Neural progenitor cell (in vitro differentiated cells): ENCODE measurements at places on chromosomes 1 and 21.

DNA sequence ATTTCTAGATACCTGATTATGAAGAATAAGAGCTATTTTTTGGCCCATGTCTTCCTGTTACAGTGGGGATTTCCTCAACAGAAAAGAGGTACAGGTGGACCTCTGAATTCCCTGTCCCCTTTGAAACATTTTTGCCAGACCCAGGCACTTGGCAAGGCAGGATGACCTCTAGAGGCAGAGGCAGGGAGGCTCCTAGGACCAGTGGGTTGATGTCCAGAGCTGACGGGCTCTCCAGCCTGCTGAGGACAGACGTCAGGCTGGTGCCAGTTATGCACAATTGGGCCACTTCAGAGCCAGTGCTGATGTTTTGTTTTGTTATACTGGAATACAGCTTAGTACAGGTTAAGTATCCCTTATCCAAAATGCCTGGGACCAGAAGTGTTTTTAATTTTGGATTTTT lies 18.5 kb upstream of the A3GALT2 start:
- DNase-seq, result peak; percentile 59

GRCh38 chr1:15322648-15323350 lies 75.8 kb downstream of the FHAD1 start:
- DNase-seq, result no peak

DNA sequence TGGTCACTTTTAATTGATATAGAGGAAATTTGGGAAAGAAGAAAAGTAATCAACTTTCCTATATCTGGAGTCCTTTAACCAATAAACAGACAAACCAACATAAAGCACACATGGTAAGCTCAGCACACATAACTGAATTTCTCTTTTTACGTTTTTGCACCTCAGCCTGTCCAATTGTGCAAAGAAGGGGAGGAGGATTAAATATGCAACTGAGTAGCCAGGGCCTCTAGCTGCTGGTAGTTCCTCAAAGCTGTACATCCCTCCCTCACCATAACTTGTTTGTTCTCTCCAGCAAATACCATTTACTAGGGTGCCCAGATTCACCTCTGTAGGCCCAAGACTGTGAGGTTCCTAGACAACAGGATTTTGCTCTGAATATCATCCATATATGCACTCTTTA lies 25.4 kb downstream of the ST6GALNAC5 start:
- DNase-seq, result no peak

DNA sequence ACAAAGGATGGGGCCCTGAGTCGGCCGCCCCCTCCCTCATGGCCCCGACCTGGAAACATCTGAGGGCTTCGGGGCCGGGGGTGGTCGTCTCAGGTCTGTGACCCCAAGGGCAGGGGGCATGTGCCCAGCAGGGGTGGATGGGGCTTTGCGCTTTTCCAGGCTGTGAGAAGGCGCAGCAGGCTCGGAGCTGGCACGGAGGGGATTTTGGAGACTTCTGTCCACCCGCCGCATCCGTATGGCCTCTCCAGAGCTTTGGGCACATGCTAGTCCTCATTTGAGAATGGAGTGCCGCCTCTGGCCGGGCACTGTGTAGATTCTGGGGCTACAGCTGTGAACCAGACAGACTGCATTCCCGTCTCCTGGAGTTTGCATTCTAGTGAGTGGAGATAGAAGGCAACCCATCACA lies 66.1 kb upstream of the WNT4 start:
- DNase-seq, result no peak

DNA sequence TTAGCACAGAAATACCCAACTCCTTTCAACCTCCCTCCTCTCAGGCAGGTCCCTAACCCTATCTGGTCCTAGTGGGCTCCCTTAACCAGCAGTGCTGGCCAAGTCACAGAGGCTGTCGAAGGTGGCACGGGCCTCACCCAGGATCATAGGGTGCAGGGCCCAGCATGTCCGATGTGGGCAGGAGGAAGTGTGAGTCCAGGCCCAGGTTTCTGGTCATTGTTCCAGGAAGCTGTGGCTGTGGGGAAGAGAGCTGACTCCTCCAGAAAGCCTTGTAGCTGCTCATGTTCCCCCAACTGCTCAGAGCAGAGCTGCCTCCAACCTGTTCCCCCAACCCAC lies 2.4 kb downstream of the CCDC17 start:
- DNase-seq, result no peak

- no peak for DNase-seq
Measured at GRCh38 chr1:20530306-20530705, 22.1 kb upstream of the FAM43B start.

- DNase-seq, result no peak
Measured at GRCh38 chr1:95010158-95010557, 62.6 kb downstream of the ALG14 start.

DNA sequence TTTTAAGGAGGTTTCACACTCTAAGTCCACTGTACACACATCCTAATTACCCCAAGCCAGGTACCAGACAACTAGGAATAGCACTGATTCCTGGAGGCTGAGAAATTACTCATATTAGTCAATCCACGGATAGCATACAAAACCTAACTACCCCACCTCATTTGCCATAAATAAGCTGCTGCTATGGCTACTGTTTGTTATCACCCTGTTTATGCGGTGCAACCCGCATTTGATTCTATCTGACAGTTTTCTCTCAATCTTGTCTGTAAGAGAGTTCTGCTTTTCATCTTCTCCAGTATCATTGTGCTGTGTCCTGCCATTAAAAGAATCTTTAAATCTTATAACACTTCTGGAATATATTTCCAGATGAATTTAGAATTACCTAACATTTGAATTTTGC lies 1496.5 kb downstream of the PLA2G4A start:
- no peak for DNase-seq

- no peak for DNase-seq
Measured at GRCh38 chr1:170770254-170770653, 106.3 kb downstream of the PRRX1 start.

DNA sequence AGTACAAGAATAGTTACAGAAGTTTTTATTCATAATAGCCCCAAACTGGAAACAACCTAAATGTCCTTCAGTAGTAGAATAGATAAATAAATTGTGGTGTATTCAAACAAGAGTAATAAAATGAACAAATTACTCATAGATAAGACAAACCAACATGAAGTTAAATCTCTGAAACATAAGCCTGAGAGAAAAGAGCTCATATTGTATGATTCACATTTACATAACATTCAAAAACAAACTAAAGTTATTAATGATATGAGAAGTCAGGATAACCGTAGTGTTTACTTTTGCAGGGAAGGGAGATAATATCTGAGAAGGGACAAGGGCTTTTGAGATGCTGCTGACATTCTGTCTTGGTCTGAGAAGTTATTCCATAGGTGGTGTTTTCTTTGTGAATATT lies 13.5 kb downstream of the STPG1 start:
- DNase-seq, result no peak

DNA sequence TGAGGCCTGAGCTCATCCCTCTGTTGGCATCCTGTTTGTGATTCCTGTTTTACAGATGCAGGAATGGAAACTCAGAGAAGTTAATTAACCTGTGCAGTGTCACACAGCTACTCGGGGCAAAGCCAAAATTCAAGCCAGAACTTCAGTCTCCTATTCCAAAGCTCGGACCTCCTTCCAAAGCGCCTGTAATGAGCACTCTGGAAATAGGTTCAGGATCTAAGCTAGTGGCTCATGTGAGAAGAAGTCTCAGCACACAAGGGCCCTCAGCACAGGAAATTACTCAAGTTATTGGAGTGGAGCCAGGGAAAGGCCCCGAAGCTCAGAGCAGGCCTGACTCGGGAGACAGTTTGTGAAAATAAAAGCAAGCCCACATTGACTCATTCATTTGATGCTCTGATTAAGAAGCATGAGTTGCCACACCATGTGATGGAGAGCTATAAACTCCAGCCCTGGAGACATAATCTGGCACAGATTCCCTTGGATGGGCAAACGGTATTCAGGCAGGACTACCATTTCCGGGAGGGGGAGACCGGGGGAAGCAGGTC lies 50.6 kb upstream of the LYST start:
- DNase-seq, result no peak

DNA sequence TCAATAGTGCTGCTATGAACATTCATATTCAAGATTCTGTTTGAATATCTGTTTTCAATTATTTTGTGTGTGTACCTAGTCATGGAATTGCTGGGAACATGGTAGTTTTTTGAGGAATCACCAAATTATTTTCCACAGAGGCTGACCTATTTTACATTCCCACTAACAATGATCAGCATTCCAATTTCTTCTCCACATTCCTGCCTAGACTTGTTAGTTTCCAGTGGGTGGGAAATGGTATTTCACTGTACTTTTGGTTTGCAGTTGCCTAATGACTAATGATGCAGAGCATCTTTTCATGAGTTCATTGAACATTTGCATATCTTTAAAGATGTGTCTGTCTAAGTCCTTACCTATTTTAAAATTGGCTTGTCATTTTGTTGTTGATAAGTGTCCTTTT lies 1182.6 kb upstream of the B3GALT2 start:
- DNase-seq, result no peak

DNA sequence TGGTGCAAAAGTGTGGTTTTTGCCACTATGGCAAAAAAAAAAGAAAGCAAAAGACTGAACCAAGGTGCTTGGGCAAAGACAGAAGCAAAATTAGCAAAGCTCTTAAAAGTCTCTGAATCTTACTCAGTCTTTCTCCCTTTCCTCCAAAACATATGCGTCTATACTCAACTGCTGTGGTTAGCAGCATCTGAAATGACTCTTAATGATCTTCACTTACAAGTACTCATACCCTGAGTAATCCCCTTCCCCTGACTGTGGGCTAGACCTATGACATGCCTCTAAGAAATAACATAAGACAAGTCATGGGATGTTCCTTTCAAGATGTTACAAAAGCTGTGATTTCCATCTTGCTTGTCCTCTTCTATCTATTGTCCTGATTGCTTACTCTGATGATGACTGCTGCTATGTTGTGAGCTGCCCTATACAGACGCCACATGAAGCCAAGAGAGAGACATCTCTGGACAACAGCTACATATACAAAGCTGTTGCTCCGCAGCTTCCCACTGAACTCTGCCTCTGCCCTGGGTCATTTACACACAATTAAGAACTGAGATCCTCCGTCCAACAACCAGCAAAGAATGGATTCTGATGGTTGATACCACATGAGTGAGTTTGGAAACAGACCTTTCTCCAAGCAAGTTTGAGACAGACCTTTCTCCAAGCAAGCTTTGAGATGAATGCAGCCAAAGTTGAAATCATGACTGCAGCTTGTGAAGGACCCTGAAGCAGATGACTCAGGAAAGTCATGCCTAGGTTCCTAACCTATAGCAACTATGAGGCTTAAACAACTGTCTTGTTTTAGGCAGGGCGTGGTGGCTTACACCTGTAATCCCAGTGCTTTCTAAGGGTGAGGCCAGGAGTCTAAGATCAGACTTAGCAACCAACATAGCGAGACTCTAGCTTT lies 55.2 kb downstream of the PUM1 start:
- DNase-seq, result no peak
